ENCODE measurements at places on chromosomes 11 and 22.
A peak's percentile ranks its signal among the peaks of the same experiment; 100 is the strongest.

DNA sequence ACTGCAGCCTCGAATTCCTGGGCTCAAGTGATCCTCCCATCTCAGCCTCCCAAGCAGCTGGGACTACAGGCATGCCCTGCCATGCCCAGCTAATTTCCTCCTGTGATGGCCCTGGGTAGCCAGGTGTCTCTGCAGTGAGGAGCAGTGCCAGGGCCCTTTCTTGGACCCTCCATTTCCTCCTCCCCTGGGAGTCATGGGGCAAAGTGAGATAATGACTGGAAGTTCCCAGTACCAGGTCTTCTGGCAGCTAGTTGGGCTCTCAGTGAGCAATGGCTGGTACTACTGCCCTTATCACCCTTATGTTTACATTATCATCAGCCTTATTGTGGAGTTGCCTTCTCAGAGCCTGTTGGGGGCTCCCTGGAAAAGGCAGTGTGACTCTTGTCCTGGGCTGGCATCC is 17.6 kb downstream of the DAGLA start:
- DNase-seq, result no peak

- DNase-seq, result peak; percentile 55
Measured at GRCh38 chr11:34356913-34357700, 703 bp downstream of the ABTB2 start.

DNA sequence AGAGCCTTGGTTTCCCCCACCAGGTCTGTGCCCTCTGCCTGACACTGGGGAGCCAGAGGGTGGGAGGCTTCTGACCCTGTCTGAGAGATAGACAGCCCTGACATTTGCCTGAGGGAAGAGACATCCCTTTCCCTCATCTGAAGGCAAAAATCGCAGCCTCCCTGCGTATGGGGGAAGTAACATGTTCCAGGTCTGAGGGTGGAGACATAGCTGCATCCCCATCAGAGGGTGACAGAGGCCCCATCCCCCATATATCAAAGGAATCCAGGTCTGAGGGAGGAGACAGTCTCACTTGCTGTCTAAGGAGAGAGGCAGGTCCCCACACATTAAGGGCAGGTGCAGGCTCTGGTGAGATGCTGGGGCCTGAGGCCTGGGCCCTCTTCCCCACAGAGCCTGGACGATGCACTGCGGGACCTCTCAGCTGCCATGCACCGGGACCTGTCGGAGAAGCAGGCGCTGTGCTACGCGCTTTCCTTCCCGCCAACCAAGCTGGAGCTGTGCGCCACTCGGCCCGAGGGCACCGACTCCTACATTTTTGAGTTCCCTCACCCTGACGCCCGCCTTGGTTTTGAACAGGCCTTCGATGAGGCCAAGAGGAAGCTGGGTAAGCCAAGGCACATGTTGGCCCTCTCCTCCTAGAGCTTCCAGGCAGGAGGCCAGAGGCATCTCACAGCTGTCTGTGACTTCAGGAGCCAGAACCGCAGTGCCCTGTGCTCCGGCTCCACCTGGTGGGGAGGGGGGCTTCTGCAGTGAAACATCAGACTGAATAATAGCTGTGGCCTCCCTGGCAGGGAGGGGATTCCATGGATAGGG is 16.1 kb upstream of the RELT start:
- DNase-seq, result peak; percentile 44

DNA sequence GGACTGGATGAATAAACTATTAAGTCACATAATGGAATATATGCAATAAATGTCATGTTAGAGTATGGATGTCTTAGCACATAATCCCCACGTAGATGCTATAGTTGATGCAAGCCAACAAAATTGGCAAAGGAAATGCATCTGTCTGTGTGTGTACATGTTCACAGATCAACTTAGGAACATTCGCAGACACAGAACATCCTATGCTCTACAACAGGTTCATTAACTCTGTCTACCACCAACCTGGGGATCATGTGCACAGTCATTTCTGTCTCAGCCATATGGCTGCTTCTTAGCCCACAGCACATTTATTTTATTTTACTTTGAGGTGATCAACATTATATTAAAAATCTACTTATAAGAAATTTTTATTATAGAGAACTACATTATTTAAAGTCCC is 4.9 kb downstream of the MSANTD4 start:
- no peak for DNase-seq

GRCh38 chr22:20130319-20130718 is 1.3 kb upstream of the ZDHHC8 start:
- DNase-seq, result no peak
